ENCODE measurements at places on chromosomes 7 and 10. TPM values are rescaled to one million over a fixed set of nuclear protein-coding genes. Genes with fewer than 3 reads are reported as not detected.

GRCh38 chr7:123552641-123553040 is 5.0 kb downstream of the NDUFA5 start:
- DNase-seq = no peak

BAG3 gene
- total RNA-seq = 8.4 TPM

ZNF853 gene
- 0.66 TPM for total RNA-seq

DNA sequence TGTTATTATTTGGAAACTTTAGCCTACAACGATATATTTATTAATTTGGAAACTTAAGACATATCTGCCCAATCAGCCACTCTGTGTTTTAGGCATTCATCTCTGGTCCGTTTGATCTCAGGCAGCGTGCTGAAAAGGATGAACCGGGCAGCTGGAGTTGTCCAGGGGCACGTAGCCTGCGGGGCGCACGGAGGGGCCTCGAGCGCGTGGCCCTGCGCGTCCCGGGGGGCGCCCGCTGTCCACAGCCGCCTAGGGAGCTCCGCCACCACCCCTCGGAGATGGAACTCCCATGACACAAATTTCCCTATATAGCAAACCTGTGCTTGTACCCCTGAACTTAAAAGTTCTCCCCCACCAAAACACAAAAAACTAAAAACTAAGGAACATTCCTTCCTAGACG is 24.3 kb upstream of the MKI67 start:
- DNase-seq = no peak

PSD gene
- 5.3 TPM for total RNA-seq

DNA sequence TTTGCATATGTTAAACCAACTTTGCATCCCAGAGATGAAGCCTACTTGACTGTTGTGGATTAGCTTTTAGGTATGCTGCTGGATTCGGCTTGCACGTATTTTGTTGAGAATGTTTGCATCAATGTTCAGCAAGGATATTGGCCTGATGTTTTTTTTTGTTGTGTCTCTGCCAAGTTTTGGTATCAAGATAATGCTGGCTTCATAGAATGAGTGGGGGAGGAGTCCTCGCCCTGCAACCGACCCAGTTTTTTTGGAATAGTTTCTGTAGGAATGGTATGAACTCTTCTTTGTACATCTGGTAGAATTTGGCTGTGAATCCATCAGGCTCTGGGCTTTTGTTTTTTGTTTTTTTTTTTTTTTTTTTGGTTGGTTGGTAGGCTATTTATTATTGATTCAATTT is 147.9 kb downstream of the AHR start:
- no peak for DNase-seq

DNA sequence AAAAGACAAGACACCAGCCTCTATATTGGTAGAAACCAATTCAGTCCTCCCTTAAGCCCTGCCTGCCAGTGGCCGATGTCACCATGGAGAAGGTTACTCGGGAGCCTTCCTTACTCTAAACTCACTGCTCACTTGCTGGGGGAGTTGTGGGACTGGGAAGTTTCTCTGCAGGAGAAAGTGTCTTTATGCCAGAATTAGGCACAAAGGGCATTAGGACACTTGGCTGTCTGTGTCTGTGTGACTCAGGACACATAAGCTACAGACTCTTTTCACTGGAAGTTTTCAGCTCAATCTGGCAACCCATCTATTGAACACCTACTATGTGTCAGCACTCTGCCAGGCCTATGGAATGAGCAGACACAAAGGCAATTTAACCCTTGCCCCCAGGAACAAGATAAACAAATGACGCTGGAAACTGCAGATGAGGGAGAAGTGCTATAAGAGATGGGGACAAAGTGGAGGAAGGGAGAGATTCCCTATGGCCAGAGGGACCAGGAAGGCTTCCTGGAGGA is 49.5 kb upstream of the CACUL1 start:
- no peak for DNase-seq

GRCh38 chr7:98165827-98166667 is 45.2 kb upstream of the BHLHA15 start:
- DNase-seq = peak; percentile 23

AFAP1L2 gene
- 0.77 TPM for total RNA-seq

GRCh38 chr7:90769036-90769435 is 172.9 kb downstream of the CDK14 start:
- DNase-seq = no peak

FBXO24 gene
- 0.33 TPM for total RNA-seq

CCL24 gene
- total RNA-seq = not detected

- no peak for DNase-seq
These were observed 9.4 kb downstream of the PIP4K2A start for GRCh38 chr10:22704942-22705341.

GRCh38 chr7:20201380-20201779 is 15.8 kb downstream of the MACC1 start:
- DNase-seq = no peak

Measured in fibroblast of lung (primary cell).